Camera-type eye (tissue), 1 donor: ENCODE measurements at places on chromosomes 2 and 18. TPM values are rescaled to one million over a fixed set of nuclear protein-coding genes. Genes with fewer than 3 reads are reported as not detected.

The PDE1A gene
- total RNA-seq = 12.4 TPM

The GAL3ST2 gene
- total RNA-seq = 0.71 TPM

The ST6GAL2 gene
- 74.9 TPM for total RNA-seq

The DUSP28 gene
- 6.6 TPM for total RNA-seq

The TRIM54 gene
- total RNA-seq = 4.7 TPM

The HOXD8 gene
- 2.1 TPM for total RNA-seq

The POLR1B gene
- 27.4 TPM for total RNA-seq

The CDCA7 gene
- total RNA-seq = 10.7 TPM

The SP100 gene
- 27.7 TPM for total RNA-seq

The CAPN14 gene
- 0.60 TPM for total RNA-seq

The SLC66A2 gene
- total RNA-seq = 35.8 TPM

The CENPA gene
- total RNA-seq = 2.4 TPM

The LYG1 gene
- total RNA-seq = 1.5 TPM

The RMC1 gene
- total RNA-seq = 38.3 TPM
